ENCODE measurements at places on chromosomes 3 and 15. TPM values are rescaled to one million over a fixed set of nuclear protein-coding genes. Genes with fewer than 3 reads are reported as not detected.

DNA sequence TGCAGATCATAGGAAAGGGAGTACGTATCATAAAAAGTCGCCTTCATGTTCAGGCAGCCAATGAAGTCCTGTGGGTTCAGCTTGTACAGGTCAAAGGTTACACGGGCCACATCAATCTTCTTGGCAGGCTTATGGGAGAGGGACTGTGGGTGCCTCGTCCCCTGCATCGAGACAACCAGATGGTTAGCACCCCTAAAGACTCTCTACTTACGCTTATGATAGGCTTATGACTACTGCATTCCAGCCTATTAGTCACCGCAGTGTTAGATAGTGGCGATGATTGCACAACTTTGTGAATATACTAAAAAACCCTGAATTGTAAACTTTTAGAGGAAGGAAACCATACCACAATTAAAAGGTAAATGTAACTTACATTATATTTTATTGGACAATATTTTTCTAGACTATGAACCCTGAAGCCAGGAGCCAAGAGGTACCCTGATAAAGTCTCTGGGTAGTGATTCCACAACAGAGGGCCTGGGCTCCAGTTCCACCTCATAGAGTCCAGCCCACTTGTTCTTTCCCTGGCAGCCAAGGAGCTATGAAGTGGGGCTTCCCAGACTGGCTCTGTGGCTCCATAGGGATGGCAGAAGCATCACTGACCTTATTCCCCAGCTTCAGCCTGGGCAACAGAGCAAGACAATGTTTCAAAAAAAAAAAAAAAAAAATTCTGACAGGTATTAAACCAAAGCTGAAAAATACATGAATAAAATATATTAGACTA, 2.5 kb upstream of the FANCD2 start:
- peaks cover 26% of the 10 kb centered on the region for H3K4me1 ChIP-seq
- DNase-seq: no peak

DNA sequence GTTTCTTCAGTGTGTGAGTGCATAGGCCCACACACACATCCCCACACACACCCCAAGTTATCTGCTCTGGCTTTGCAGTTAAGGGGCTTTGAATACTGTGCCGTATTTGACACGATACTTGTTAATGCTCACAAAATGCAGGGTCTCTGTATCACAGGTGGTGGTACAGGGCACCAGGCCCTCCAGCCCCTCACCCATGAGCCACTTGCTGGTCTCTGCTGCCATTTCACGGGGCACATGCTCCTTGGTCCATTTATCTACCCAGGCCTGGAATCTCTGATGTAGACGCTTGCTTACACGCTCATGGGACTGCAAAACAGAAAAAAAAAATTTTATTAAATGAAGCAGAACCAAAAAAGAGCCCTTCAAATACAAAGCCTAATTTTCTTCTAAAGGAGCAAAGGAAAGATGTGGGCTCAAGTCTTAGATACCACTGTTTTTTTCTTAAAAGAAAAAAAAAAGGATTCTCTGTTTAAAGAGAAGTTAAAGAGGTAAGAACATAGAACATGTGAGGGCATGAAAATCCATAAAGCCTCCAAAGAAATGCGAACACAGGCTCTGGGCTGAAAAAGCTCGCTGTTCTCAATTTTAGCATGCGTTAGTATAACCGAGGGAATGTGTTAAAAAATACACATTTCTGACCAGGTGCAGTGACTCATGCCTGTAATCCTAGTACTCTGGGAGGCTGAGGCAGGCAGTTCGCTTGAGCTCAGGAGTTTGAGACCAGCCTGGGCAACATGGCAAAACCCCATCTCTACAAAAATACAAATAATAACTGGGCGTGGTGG, 3.7 kb upstream of the MAN2C1 start:
- no peak overlapping the region for H3K27ac ChIP-seq
- H3K27me3 ChIP-seq: no peaks in the 10 kb centered on the region
- peaks cover 16% of the 10 kb centered on the region for H3K4me1 ChIP-seq
- peaks cover 50% of the 10 kb centered on the region for H3K36me3 ChIP-seq

- DNase-seq: no peak
- no peaks in the 10 kb centered on the region for H3K36me3 ChIP-seq
- no peaks in the 10 kb centered on the region for H3K27me3 ChIP-seq
- H3K4me3 ChIP-seq: no peak overlapping the region
- no peak overlapping the region for H3K27ac ChIP-seq
Observed at GRCh38 chr15:74500401-74500800, 39.4 kb upstream of the UBL7 start.

DNA sequence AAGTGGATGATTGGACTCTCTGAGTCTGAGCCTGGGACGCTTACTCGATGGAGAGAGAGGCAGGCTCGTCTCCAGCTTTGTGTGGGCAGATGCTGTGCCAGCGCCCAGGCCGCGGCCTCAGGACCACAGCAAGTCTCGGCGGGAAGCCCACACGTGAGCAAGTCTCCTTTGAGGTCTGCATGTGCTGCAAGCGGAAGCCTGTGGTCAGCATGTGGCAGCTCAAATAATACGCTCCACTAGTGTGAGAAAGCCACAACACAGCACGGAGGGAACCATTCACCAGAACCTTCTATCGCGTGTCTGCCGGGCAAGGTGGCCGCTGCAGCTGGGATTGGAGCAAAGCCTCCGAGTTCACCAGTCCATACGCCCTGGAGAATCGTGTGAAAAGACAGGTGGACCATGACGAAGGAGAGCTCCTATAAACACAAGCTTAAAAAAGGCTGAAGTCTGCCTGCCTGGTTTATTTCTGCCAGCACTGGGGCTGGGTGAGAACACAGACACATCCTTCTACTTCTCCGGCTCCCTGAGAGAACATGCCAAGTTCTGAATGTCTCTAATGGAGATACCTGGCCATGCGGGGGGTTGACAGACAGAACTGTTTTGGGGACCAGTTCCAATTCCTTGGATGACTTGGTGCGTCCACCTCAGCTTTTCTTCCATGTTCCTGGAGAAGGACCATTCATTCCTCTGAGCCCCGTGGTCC, 82.0 kb upstream of the LRIG1 start:
- peaks cover 20% of the 10 kb centered on the region for H3K4me1 ChIP-seq
- H3K27me3 ChIP-seq: peaks cover 30% of the 10 kb centered on the region
- no peak overlapping the region for H3K4me3 ChIP-seq
- no peaks in the 10 kb centered on the region for H3K36me3 ChIP-seq

GRCh38 chr15:78220713-78221112, 13.7 kb downstream of the ACSBG1 start:
- no peak overlapping the region for H3K27ac ChIP-seq
- peaks cover 9% of the 10 kb centered on the region for H3K4me1 ChIP-seq
- no peak overlapping the region for H3K4me3 ChIP-seq
- no peaks in the 10 kb centered on the region for H3K27me3 ChIP-seq
- DNase-seq: no peak

The CLDN18 gene
- not detected for total RNA-seq

The A4GNT gene
- not detected for total RNA-seq

The GPR62 gene
- total RNA-seq: not detected

The MLH1 gene
- 66.4 TPM for total RNA-seq

The MCTP2 gene
- total RNA-seq: 16.5 TPM

Measured in CD8-positive, alpha-beta memory T cell (primary cell).